ENCODE measurements at places on chromosomes 13 and 19. TPM values are rescaled to one million over a fixed set of nuclear protein-coding genes. Genes with fewer than 3 reads are reported as not detected.

Gene REEP6
- 1.3 TPM for total RNA-seq

Gene PGLYRP2
- total RNA-seq: 0.09 TPM

Gene NAPSA
- total RNA-seq: 8.8 TPM

Gene PDX1
- not detected for total RNA-seq

Gene IZUMO2
- not detected for total RNA-seq

Gene SERPINE3
- not detected for total RNA-seq

Gene KL
- total RNA-seq: not detected

Gene CGB8
- total RNA-seq: not detected

Gene PTGER1
- total RNA-seq: not detected

Gene KLK2
- not detected for total RNA-seq

Gene RRAS
- 6.6 TPM for total RNA-seq

Gene MYH14
- total RNA-seq: not detected

Gene SIGLEC5
- total RNA-seq: not detected

Gene LILRA6
- total RNA-seq: not detected

Measured in activated CD8-positive, alpha-beta memory T cell treated with anti-CD3 and anti-CD28 coated beads, Interleukin-2, amount 10 ng/mL, durations not matched to agents 7 days and 5 days (primary cell).